ENCODE measurements at places on chromosomes 16 and 17.

DNA sequence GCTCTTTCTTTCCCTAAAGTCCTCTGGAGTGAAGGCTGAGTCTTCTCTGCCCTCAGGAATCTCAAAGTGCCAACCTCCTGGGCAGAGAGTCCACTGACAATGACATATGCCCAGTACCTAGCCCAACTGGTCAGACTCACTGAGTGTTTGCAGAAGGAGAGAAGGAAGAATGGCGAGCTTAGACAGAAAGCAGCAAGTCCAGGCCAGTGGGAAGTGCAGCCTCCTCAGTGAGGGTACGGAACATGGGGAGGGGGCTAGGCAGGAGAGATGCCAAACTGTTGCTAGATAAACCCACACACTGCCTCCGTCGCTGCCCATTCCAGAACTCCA is 678 bp downstream of the EXOC7 start:
- no peak for DNase-seq

DNA sequence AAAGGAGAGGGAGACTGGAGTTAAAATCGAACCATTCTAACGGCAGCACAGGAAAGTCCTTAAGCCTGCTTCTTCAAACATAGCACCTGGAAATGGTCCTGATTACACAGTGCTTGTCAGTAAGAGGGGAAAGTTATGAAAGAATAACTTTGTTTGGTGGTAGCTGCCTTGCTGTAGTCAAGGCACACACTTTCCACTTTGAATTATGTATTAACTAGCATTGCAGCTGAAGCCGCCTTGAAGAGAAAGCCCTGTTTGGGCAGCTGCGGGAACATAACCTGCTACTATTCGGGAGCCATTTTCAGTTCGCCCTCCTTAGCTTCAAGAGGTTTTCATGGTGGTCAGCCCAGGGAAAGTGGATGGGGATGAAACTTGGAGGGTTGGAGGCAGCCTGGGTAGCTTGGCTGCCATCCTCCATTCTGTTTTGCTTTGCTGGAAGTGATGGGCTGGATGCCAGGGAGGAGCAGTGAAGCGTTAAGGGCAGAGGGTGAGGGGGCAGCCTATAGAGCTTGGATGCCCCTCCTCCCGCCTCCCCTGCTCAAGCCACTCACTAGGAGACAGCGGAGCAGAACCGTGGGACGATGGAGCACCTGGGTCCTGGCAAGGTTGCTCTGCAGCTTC is 5.3 kb upstream of the HAS3 start:
- DNase-seq = no peak

DNA sequence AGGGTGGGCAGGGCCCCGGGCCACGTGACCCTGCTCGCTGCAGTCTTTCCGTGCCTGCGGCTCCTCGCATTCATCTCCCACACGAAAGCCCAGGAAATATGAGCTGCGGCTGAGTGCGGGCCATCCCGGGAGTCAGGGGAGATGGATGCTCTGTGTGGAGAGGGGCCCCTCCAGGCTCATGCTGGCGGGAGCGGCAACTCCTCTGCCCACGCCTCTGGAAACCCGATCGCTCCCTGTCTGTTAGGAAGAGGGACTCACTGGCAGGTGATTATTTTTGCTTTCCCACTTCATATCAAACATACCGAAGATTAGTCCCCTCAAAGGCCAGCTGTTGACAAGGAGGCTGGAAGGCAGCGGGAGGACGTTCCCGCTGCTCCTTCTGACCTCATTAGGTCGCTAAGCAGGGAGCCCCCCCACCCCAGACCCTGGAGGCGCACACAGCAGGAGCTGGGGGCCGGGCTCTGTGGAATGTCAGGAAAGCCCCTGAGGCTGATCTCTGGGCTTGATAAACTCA is 228.5 kb downstream of the FOXL1 start:
- DNase-seq = no peak

DNA sequence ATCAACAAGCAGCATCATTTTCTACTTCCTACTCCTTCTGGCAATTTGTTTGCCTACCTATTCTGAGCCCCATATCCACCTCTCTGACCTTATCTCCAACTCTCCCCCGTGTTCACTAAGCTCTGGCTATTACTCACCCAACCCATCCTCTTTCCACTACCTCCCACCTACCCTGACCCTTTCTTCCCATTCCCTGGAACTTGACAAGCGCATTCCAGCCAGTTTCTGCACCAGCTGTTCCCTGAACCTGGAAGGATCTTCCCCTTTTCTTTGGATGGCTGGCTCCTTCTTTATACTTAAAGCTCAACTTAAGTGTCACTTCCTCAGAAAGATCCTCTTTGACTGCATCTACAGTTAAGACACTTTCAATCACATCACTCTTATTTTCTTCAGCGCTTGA is 2.2 kb downstream of the DCUN1D3 start:
- DNase-seq = no peak

DNA sequence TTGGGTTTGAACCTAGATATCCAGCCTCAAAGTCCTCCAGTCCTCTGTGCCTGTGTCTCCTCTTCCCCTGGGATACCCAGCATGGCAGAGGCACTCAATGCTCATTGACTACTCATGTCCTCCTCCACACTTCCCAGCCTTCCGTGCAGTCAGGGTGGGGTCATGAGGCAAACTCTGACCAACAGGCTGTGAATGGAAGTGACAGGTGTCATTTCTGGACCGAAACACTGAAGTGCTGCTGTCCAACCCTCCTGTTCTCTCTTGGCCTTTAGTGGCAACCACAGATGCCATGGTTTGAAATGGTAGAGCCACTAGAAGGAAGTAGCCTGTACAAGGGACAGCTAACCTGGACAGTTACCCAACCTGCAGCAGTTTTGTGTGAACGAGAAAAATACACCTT is 46.7 kb upstream of the MAP3K14 start:
- DNase-seq = no peak

DNA sequence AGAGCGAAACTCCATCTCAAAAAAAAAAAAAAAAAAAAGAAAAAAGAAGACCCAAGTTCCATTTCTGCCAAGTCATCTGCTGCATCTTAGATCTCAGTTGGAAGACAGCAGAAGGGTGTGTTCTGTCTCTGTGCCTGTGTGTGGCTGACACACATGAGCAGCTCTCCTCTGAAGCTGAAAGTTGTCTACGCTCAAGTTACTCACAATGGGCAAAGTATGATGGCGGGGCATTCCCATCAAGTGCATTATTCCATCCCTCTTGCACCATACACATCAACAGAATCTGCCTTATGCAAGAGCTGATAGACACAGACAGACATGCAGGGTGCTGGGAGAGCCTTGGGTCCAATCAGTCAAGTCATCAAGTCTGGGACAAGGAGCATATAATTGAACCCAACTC is 402.2 kb downstream of the XYLT1 start:
- DNase-seq = no peak

DNA sequence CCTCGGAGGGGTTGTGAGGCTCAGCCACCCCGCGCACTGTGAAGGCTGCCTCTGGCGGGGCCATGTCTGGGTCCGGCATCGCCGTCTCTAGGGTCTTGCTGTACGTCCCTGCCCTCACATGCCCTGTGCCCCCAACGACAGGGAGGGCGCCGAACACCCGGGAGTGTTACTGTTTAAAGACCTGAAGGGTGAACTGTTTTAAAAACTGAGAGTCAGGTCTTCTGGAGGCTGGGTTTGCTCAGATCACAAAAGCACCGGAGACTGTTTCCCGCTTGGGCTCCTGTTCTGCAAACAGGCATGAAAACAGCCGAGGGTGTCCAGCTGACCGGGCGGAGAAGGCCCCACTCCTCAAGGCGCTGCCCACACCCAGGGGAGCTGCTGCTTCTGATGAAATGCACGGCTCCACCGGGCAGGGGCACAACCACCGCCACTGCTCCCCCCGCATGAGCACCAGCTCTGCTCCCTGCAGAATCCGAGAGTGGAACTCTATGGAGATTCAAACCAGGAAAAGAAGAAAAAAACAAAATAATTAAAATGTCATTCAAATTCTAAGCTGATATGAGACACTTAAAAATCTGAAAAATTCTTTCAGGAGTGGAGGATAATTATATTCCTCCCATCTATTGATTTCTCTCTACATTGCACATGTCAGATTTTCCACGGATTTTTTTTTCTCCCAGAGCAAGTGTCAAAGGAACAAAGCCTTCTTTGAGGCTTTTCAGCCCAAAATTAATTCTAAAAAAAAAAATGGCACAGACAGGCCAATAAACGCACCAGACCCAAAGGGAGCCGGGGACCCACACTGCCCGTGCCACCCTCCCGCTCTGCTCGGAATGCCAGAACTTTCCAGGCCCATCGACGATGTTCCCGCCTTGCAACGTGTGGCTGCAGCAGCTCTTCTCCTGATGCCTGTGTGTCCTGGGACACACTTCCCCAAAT is 74.3 kb downstream of the LMF1 start:
- no peak for DNase-seq

GRCh38 chr17:65123757-65124675 is 13.2 kb upstream of the RGS9 start:
- DNase-seq = no peak

- DNase-seq = no peak
Measured at GRCh38 chr16:66269617-66270332, 96.7 kb upstream of the CDH5 start.

- no peak for DNase-seq
Measured at GRCh38 chr17:57498443-57498842, 242.1 kb downstream of the MSI2 start.

- no peak for DNase-seq
Measured at GRCh38 chr16:28880589-28880915, 2.3 kb downstream of the ATP2A1 start.

DNA sequence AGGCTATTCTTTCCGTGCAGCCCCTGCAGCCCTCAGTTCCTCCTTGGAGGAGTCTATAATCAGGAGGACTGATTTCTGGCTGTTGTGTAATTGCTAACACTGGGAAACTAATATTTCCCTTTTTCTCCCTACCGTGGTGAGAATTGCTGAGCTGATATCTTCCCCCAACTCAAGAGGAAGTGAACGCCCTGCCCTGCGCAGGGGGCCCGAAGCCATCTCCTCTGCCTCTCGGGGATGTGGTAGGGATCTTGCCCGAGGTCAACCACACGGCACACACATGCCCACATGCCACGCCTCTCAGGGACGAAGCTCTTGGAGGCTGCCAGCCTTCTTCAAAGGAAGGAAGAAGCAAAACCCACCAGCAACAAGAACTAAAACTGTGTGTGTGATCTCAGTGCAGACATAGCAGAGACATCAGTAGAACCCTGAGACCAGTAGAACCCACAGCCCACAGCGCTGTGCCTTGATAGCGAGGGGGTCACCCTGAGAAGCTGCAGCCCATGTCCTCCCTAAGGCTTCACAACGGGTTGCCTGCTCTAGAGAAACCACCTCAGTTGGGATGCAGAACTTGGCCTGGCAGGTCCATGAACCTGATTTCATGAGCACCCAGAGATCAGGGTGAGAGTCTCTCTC is 8.9 kb upstream of the ULK2 start:
- no peak for DNase-seq

DNA sequence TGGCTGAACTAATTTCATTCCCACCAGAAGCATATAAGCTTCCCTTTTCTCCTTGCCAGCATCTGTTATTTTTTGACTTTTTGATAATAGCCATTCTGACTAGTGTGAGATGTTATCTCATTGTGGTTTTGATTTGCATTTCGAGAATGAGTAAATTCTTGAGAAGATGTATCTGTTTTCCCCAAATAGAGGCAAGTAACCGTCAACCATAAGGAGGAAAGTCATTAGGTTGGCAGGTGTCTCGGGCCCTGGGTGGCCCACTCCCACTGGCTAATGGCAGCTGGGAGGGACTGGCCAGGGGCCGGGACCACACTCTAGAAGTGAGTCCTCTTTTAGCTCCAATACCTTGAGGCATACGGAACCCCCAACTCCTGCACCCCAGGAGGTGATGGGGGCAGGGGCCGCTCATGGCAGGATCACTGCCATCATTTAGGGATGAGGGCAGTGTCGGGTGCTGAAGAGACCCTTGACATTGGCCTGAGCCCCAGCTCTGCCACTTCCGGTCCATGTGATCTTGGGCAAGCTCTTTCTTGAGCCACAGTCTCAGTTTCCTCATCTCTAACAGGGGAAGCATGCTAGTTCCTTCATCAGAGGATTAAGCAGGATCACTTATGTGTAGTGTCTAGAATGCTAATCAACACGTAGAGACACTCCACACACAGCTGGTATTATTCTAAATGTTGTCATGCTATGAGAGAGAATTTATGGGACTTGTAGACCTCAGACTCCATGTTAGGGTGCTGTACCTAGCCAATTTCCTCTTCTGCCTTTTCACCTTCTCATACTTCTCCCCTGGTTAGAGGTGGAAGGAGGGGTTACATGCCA is 44.3 kb downstream of the RGS9 start:
- no peak for DNase-seq

DNA sequence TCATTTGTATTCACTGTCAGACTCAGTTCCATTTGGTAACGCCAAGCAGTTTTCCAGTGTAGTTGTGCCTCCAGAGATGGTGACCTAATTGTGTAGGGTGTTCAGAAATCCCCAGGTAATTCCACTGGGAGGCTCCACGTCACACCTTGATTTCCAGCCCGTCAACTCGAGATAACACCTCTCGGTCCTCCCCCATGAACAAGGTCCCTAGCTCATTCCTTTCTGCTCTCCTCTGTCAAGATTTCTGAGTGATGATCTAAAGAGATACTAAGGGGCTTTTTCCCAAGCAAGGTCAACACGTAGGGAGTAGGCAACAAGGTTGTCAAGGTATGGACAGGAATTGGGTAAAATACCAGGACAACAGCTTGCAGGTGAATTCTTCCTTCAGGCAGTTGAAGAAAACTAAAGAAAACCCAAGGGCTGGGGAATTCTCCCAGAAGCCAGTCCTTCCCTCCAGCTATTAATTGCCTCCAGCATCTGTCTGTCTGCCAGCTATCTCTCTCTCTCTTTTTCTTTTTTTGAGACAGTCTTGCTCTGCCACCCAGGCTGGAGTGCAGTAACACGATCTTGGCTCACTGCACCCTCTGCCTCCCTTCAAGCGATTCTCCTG is 31.4 kb downstream of the GPRC5B start:
- no peak for DNase-seq

- DNase-seq = no peak
Measured at GRCh38 chr16:66660422-66661209, 35.9 kb downstream of the CMTM4 start.

GRCh38 chr17:13001991-13002615 is 15.7 kb downstream of the ELAC2 start:
- no peak for DNase-seq

- DNase-seq = no peak
Measured at GRCh38 chr17:35189291-35189690, 4.9 kb downstream of the SLC35G3 start.

DNA sequence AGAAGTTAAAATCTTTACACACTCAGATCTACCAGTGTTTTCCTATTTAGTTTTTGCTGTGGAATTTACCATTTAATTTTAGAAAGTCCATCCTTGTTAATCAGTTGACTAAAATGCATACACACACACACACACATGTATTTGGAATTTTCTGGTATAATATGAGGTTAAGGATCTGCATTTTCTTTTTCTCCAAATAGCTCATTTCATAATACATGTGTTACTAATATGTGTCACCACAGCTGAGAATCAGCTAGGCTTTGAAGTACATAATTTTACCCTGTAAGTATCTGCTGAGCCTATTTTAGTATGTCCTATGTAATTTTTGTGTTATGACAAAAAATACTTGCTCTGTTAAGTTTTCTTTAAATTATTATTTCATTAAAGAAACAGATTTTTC is 143.2 kb downstream of the PHKB start:
- DNase-seq = no peak

GRCh38 chr17:72119873-72120641 is 763 bp upstream of the SOX9 start:
- DNase-seq = no peak

All from cortex of kidney (tissue), 1 donor.